Lower lobe of right lung (tissue), 2 donors: ENCODE measurements at places on chromosomes 2 and 18.

DNA sequence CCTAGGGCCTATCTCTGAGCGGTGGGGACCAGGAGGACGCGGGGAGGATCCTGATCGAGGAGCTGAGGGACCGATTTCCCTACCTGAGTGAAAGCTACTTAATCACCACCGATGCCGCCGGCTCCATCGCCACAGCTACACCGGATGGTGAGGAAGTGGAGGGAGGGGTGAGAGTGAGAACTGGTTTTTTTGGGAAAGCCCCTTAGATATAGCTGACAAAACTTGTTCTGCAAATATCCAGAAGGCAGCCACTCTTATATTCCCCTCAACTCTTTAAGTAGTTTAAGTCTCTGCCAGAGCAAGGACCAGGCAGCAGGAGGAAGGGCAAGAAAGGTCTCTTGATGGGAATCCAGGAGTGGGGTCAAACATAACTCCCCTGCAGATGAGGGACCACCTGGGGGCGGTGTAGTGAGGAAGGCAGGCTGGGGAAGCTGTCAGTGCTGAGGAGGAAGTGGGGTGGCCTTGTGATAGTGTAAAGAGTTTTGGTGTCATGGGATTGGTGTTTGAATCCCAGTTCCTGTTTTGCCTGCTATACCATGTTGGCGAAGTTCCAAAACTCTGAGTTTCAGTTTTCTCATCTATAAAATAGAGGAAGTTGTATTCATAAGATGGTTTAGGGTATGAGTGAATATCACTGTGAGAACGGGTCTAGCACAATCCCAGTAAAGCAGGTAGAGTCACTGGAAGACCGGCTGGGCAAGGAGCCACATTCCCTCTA lies 3.4 kb downstream of the NAGK start:
- no peak for DNase-seq

- no peak for DNase-seq
Observed at GRCh38 chr2:219701847-219702634, 74.6 kb downstream of the SLC4A3 start.

- no peak for DNase-seq
Observed at GRCh38 chr2:167572883-167573619, 674.3 kb downstream of the STK39 start.

DNA sequence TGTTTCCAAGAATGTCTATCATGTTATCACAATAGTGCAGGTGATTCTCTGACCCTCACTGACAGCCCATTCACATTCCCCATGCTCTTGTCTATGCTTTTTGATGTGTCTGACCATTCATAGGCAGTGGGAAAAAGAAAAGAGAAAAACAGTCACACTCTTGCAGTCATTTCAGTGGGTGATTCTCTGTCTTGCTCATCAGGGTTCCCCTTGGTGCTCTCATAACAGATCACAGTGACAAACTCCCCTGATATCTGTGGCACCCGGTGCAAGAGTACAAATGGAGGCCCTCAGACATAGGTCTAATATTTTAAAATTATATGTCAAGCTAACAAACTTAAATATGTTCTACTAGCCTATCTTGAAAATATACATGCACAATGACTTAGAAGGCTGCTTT lies 72.7 kb upstream of the PPP1CB start:
- no peak for DNase-seq

DNA sequence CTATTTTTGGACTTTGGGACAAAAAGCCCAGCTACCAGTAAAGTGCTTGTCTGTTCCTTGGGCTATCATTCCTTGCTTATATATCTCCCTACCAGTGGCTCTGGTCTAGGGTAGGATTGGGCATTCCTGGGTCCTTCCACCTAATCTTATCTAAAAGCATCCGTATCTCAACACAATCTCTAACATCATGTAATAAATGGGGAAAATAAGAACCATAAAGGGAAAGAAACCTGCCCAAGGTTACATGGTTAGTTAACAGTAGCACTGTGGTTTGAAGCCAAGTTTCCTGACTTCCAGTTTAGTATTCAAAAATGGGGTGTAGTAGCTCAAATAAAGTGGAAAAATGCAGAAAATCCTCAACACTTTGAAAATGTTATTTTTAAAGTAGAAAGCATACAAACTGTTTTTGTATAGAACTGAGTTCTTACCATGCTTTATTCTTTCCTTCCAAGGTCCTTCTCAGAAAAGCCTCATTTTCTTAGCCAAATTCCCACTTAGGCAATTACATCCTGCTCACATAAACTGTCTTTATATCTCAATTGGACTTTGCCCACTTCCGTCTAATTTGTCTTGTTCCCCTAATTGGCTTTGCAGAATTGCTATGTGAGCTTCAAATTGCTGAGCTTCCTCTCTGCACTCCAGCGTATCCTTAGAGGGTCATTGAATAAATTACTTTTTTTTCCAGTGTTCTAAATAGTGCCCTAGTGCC lies 273.1 kb upstream of the UBE2E3 start:
- DNase-seq, result no peak

DNA sequence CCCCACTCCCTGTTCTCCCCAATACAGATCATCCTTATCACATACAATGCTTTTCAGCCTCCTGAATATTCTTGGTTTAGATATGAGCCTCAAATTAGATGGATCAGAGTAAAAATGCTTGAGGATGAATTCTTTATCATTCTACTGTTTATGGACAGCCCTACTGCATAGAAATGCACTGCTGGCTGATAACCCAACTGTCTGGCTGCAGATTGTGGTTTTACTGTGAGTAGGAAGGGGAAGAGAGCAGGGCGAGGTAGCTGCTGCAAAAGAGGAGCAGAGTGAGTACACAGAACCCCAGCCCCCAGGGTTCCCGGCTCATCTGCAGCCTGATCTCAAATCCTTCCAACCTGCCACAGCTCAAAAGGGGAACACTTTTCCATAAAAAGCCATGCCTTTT lies 29.4 kb upstream of the NCOA1 start:
- no peak for DNase-seq

DNA sequence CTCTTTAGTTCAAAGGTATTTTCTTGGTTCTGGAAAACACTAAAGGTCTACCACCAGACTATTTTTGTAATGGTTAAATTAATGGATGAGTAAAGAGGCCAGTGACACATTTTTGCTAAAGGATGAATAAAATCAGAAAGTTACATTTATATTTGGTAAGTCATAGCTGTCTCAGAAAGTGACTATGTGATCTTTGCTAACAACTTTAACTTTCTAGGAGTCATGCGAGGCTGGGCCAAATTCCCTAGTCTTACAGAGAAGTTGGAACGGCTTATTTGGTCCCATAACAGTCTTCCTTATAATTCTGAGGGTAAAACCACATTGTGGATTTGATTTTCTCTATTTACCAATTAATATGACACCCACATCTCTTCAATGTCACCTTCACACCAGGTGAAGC lies 198.1 kb downstream of the PDE1A start:
- DNase-seq, result no peak
